Smooth muscle cell of bladder (primary cell): ENCODE measurements at places on chromosomes 2 and 18. TPM values are rescaled to one million over a fixed set of nuclear protein-coding genes. Genes with fewer than 3 reads are reported as not detected.

The INPP4A gene
- total RNA-seq, result 25.6 and 31.4 TPM in 2 replicates

The IGFBP2 gene
- total RNA-seq, result 2.8 and 4.7 TPM in 2 replicates

The PLA2R1 gene
- 7.5 and 10.0 TPM in 2 replicates for total RNA-seq

The SOWAHC gene
- 5.4 and 6.5 TPM in 2 replicates for total RNA-seq

The AMER3 gene
- not detected in 2 replicates for total RNA-seq

The ZNF532 gene
- 37.5 and 40.1 TPM in 2 replicates for total RNA-seq

The REEP1 gene
- 0.09 TPM in 1 of 2 replicates, not detected in the other for total RNA-seq

The RNF144A gene
- 1.1 and 2.8 TPM in 2 replicates for total RNA-seq

The PDCD1 gene
- not detected in 2 replicates for total RNA-seq

The UGT1A7 gene
- total RNA-seq, result 0.28 and 0.46 TPM in 2 replicates

The HAAO gene
- 0.46 and 1.8 TPM in 2 replicates for total RNA-seq

The LHCGR gene
- total RNA-seq, result not detected in 2 replicates

The ZNF396 gene
- total RNA-seq, result 2.8 and 3.1 TPM in 2 replicates

The MBOAT2 gene
- total RNA-seq, result 38.8 and 39.4 TPM in 2 replicates

The UGT1A6 gene
- 0.09 and 0.28 TPM in 2 replicates for total RNA-seq

The ITGAV gene
- total RNA-seq, result 258 and 264 TPM in 2 replicates

The TMEM169 gene
- 0.09 and 0.14 TPM in 2 replicates for total RNA-seq
